ENCODE measurements at places on chromosomes 4 and X.

GRCh38 chr4:84690481-84690880, 107.6 kb downstream of the CDS1 start:
- no peak for DNase-seq

GRCh38 chr4:87516683-87517082, 12.5 kb downstream of the SPARCL1 start:
- no peak for DNase-seq

- no peak for DNase-seq
Observed at GRCh38 chr4:140219567-140219966, 65.6 kb upstream of the MAML3 start.

GRCh38 chr4:138037696-138038095, 204.5 kb downstream of the SLC7A11 start:
- no peak for DNase-seq

GRCh38 chr4:7421356-7422150, 13.2 kb downstream of the PSAPL1 start:
- no peak for DNase-seq

GRCh38 chr4:113122066-113122465, 72.6 kb downstream of the ANK2 start:
- no peak for DNase-seq

DNA sequence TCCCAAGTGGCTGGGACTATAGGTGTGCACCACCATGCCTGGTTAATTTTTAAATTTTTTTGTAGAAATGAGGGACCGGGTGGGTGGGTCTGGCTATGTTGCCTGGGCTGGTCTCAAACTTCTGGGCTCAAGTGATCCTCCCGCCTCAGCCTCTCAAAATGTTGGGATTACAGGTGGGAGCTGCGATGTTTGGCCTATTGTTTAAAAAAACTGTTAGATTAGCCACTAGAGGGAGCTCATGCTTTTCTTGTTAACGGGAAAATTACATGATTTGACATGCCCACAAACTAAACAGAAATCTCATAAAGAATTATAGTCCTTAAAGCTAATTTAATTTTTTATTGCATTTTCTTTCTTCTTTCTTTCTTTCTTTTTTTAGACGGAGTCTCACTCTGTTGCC, 5.0 kb upstream of the SDAD1 start:
- peak; percentile 36 for DNase-seq

GRCh38 chr4:57119054-57119651, 9.0 kb upstream of the IGFBP7 start:
- no peak for DNase-seq

DNA sequence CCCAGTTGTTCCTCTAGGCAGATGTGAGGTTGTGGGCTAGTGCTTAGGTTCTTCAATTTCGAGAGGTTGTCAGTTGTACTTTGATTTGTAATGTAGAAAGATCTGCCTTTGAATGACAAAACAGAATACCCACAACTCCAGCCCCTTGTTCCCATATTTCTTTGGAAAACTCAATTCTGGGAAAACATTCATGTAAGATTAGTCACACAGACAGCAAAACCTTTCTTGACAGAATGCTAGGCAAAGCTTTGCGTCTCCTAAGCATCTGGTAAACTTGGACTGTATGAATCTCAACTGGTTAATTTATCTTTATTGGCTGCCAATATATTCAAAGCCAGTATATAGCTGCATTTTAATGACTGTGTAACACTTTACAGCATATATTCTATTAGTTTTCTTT, 34.9 kb downstream of the NOCT start:
- no peak for DNase-seq

DNA sequence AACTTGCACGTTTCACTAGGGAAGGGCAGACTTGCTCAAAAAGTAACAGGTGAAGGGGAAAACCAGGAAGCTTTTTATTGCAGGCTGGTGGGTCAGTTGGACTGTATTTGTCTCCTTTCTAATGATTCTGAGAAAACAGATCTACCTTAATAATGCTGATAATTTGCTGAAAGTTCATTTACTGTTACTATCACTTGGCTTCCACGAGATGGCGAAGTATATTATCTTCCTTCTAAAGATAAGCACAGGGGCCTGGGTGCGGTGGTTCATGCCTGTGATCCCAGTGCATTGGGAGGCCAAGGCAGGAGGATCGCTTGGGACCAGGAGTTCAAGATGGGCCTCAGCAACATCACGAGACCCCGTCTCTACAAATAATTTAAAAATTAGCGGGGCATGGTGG, 16.4 kb downstream of the CCKAR start:
- no peak for DNase-seq

DNA sequence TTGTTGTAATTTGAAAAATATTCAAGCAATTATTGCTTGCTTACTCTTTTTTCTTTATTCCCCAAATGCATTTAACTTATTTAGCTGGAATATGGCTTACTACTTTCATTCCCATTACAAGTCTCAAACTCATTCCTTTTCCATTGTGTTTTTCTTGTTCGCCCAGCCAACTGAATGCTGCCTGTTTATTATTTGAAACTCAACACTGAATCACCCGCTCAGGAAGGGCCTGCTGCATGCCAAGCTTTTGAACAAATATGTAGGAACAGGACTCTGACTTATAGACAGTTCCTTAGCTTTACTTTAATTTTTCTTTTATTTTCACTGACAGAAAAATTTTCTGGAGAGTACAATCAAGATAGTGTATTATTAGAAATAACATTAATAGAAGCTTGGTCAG, 12.9 kb downstream of the PCDH18 start:
- DNase-seq = no peak

GRCh38 chrX:134990475-134990800, 353 bp upstream of the SMIM10 start:
- no peak for DNase-seq
